T-helper 2 cell (primary cell): ENCODE measurements at places on chromosomes 7 and 10.

- DNase-seq = no peak
Observed at GRCh38 chr10:7576340-7576739, 90.4 kb downstream of the ITIH5 start.

GRCh38 chr10:88541116-88541626 lies 41.9 kb downstream of the RNLS start:
- DNase-seq = no peak

DNA sequence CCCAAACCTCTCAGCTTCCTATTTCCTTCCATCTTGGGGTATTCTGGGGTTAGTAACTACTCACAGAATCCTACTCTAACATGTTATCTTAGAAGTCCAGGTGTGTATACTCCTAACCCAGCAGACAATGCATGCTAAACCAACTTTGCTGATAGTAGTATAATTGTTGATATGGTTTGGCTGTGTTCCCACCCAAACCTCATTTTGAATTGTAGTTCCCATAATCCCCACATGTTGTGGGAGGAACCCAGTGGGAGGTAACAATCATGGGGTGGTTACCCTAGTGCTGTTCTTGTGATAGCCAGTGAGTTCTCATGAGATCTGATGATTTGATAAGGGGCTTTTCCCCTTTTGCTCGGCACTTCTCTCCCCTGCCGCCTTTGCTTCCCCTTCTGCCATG lies 135.1 kb downstream of the CHRM2 start:
- no peak for DNase-seq

- no peak for DNase-seq
Observed at GRCh38 chr7:107262857-107263256, 94.1 kb downstream of the HBP1 start.

- DNase-seq = peak; percentile 60
Observed at GRCh38 chr7:23938937-23939552, 229.0 kb downstream of the STK31 start.

DNA sequence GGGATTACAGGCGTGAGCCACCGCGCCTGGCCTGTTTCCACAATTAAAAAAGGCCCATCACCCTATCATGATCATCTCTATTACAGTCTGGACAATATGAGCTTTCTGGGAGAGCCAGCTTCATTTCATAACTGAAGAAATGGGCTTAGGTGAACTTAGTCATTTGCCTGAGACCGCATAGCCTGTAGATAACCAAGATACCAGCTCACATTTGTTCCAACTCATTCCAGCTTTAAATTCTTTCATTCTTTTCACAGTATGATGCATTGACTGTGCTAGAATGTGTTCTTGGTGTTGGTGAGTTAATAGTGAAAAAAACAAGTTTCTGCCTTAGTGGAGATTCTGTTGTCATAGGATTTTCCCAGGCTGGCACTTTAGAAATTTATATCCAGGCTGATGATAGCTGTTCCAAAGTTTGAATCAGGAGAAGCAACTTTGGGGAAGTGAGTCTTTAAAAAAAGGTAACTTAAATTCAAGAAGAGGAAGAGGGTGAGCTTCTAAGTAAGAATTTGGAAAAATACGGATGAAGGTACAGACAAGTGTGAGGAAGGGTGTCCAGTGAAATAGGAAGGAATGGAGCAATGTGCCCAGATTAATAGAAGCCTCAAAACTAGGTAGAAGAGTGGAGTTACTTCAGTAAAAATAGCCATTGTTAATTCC lies 2.1 kb upstream of the H2AZ2 start:
- DNase-seq = no peak

- DNase-seq = no peak
Observed at GRCh38 chr7:114925434-114925833, 3.5 kb downstream of the MDFIC start.

DNA sequence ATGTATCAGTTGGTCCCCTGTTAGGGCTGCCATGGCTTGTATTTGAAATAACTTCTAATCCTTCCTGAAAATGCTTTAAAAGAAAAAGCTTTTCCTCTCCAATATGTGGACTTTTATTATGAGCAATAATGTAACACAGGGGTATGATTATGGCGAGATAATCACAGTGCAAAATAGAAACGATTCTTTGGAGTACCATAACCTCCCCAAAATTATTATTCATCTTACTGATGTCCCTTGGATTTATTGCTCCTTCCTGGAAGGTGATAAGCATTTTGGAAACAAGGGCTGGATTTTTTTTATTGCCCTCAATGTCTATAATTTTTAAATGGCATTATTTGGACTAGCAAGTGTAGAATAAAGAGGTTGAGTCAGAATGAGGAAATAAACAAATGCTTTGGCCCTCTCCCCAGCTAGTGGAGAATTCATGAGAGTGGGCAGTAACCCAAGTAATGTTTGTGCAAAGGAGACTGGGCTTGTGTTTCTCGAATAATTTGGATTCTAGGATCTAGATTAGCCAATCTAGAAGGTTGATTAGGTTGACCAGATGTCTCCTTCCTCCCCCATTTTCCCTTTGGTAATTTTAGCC lies 403.9 kb upstream of the CELF2 start:
- DNase-seq = no peak

DNA sequence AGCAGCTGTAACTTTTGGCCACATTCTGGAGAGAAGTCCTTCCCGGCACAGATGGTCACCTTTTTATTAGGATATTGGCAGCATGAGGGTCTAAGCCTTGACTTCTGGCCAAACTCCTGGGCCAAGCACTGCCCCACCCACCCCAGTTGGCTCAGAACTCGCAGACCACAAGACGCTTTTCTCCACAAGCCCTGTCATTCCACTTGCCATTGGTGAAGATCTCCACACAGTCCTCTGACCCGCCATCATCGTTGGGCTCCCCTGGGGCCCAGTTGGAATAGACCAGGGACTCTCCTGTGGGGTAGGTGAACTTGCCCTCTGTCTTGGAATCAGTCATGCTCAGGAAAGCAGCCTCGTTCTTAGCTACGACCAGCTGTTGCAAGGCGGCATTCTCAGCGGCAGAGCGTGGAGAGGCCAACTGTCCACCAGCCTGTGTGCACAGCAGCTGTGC lies 11.2 kb downstream of the SFTPD start:
- no peak for DNase-seq
